ENCODE measurements at places on chromosomes 5 and 9.
A peak's percentile ranks its signal among the peaks of the same experiment; 100 is the strongest.

DNA sequence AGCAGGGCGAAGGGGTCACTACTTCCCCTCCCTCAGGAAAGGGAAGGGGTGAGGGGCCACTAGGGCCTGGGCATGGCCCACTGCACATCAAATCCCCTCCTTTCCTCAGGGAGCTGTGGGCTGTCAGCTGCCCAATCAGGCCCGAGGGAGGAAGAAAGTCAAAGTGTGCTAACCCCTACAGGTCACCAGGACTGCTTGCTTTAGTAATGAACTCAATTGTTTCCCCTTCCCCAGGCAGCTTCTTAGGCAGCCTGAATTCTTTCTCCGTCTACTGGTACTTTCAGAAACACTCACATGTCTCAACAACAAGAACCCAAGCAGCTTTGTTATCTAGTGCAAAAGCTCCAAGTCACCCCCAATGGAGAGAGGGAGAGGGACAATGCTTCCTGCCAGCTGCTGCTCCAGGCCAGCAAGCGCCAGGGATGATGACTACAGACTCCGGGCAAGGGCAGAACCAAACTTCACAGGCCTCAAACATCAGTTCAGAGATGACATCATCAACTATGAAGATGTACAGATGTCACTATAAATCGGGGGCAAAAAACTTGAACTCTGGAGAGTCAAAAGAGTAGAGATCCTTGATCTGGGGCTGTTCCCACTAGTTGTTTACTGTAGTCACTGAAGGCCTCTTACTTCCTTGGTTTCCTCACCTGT, 100.7 kb downstream of the SLIT3 start:
- DNase-seq: peak; percentile 20

GRCh38 chr9:19788614-19789271, at the start of gene SLC24A2:
Gene SLC24A2, minus strand, starts transcription at chr9:19789037.
- DNase-seq: peak; percentile 14

GRCh38 chr9:77386187-77386586, 208.9 kb downstream of the VPS13A start:
- DNase-seq: no peak

GRCh38 chr9:131697097-131697496, 42.8 kb downstream of the RAPGEF1 start:
- no peak for DNase-seq

GRCh38 chr9:133914442-133915342, 77.4 kb downstream of the VAV2 start:
- DNase-seq: no peak

GRCh38 chr9:70901013-70901412, 220.4 kb downstream of the TRPM3 start:
- no peak for DNase-seq

- DNase-seq: no peak
Observed at GRCh38 chr9:132797861-132798659, 80.0 kb downstream of the AK8 start.

- DNase-seq: no peak
Observed at GRCh38 chr9:130937146-130938076, 1.6 kb downstream of the FIBCD1 start.

DNA sequence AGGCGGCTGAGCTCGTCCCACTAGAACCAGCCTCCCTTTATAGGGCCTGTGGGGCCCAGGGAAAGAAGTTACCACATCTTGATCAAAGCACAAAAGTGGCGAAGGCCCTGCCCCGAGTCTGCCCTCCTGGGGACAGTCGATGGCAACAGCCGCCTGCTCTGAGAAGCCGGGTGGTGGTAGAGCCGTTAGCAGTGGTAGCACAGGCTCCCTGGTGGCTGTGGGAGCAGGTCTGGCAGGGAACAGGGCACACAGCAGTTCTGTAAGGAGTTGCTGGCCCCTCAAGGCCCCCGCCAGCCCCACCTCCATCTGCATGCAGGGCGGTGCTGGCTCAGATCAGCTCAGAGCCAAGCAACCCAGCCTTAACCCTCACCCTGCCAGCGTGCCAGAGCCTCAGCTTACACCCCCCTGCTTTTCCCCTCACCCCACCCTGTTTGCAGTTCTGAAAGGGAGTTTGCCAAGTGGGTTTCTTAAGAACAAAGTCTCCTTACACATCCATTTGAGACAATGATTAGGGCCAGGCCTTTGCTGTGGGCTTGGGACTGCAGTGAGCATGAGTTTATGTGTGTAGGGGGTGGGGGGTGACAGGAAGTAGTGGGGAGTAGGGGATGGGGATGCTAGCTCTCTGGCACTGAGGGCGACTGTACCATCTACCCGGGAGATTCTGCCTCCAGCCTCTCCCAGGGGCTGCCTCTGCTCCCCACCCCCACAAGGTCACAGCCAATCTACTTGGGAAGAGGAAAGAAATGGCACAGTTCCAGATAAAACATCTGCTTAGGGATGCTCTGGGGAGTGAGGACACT, 11.8 kb downstream of the ACSL6 start:
- no peak for DNase-seq

DNA sequence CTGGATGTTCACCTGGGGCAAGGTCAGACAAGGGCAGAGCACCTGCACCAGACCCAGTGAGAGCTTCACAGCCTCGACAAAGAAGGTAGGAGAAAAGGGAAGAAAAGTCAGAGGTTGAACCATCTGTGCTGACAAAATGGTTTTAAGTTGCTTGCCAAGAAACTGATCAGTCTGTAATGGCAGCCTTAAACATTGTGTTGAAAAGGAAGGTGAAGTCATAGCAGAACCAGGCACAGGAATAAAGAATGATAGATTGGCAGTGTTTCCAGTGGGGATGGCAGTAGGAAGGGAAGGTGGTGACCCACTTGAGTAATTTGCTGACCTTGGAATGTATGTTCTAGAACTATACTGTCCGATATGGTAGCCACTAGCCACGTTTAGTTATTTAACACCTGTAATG, 34.2 kb downstream of the HTR4 start:
- DNase-seq: no peak

DNA sequence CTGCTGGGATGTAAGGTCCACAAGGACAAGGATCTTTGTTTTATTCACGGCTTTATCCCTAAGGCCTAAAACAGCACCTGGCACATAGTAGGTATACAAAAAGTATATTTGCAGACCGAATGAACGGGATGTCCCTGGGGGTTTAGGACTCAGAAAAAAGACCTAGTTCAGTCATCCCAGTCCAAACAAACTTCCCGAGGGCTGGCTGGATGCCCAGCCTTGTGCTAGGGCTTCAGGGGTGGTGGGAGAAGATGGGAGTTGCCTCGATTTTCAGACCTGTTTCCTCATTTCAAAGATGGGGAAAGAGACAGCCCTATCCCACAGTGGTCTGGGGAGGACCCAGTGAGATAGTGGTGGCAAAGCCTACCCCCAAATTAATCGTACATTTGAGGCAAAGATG, 3.0 kb upstream of the PROB1 start:
- DNase-seq: peak; percentile 57

DNA sequence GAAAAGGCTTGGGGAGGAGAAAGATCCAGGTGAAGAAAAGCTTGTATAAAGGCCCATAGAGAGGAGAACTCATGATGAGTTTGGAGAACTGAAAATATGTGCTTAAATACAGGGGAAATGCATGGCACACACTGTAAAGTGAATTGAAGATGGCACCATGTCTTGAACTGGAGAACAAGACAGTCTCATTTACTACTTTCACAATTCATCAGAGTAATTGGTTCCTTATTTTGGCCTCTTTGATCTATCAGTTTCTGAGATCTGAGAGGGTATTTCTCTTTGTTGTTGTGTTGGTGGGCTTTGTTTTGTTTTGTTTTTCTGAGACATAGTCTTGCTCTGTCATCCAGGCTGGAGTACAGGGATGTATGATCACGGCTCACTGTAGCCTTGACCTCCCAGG, 98.2 kb downstream of the CEMIP2 start:
- DNase-seq: no peak

DNA sequence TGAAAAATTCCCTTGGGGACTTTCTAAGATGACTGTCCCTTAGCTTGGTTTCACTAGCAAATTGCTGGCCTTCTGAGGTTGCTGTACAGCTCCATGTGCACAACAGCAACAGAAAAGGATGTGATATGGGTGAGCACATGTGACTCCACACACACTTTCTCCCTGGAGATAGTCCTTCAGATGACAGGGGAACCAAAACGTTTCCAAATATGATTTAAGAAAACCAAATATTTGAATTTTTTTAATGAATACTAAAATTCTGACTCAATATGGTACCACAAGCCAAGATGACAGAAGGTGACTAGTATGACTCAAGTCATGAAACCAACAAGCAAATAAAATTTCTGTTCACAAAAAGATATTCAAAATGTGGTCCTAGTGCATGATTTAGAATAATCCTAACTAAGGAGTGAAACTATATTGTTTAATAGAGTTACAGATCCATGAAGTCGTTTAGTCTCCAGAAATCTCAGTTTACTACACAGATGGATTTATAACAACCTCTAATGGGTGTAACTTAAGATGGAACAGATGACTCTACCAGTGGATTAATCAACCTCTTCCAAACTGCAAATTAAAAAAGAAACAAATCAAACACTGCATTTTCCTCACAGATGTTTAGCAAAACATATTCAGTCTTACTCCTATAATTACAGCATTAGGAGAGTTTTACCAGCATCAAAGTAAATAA, 144.8 kb upstream of the PIK3R1 start:
- no peak for DNase-seq
